ENCODE measurements at places on chromosomes 2 and 18.

DNA sequence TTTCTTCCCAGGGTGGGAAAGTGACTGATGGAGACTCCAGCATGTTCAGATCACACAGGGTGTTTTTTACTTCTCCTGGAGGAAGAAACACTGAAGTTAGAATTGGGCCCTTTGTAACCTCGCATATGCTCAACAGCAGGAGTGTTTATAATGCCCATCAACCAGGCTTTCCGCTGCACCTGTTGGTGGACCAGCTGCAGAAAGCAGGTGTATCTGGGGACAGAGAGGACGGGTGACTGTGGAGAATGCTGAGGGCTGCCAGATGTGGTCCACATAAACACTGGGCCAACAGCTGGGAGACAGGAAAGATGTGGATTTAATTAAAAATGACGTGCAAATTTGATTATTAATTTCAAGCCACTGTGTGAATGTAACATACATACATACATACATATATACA lies 335.5 kb upstream of the SPRED2 start:
- no peak for DNase-seq

- DNase-seq: no peak
These were observed 42.1 kb downstream of the MTCL1 start for GRCh38 chr18:8747440-8747937.

GRCh38 chr18:48300463-48300961 lies 108.7 kb downstream of the ZBTB7C start:
- DNase-seq: no peak

GRCh38 chr18:48792141-48792540 lies 158.6 kb downstream of the SMAD7 start:
- no peak for DNase-seq

DNA sequence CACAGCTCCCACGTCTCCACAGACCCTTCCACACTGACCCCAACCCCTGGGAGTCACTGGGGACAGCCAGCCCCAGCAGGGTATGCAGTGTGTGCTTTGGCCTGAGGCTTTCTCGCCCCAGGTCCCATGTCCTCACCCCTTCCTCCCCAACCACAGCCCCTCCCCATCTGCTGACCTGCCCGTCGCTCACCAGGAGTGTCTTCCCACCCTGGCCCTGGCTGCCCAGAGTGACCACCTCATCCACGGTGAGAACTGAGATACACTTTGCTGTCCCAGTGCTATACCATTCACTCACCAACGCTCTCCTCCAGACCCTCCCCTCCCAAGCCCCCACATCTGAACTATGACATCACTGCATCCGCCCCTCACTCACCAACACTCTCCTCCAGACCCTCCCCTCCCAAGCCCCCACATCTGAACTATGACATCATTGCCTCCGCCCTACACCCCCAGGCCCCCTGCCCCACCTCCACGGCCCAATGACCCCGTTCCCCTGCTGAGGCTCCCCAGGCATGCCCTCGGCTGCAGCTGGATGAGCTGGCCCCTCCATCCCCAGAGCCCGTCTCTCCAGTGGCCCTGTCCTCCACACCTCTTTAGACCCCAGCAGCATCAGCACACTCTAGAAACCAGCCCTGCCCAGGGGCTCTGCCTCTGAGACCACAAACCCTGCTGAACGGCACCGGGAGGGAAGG lies 55.2 kb downstream of the ANKMY1 start:
- DNase-seq: no peak

DNA sequence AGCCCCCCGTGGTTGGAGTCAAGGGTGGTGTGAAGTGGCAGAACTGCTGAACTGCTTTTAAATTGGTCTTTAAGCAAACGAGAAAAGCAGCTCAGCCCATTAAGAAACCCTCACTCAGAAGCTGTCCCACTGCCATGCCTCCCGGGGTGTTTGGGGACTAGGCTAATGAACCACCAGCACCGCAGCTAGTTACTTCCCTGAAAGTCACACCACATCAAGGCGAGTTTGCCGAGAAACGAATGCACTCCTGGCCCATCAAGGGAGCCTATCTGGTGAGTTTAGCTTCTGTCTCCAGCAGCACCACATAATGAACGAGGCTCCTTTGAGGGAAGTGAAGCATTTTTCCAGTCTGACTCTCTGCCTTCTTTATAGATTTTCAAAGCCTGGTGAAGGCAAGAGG lies 14.6 kb upstream of the ALK start:
- no peak for DNase-seq

- DNase-seq: no peak
These were observed 9.2 kb upstream of the KYNU start for GRCh38 chr2:142868229-142868762.

DNA sequence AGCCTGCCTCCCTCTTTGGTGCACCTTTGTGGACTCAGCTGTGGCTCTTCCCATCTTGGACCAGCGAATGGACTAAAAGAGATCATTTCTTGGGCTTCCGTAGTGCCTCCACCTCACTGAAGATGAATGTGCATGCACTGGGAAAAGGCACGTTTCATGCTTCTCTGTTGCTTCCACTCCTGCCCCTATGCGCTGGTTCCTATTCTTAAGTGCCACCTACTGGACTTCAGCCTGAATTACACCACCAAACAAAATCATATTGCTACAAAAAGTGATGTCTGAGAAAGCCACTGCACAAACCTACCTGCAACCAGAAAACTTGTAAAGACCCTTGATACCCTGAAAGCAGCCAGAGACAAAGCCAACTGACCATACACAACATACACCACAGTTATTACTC lies 695.6 kb downstream of the TSN start:
- no peak for DNase-seq

GRCh38 chr2:157743051-157743450 lies 114.4 kb upstream of the ACVR1C start:
- no peak for DNase-seq

DNA sequence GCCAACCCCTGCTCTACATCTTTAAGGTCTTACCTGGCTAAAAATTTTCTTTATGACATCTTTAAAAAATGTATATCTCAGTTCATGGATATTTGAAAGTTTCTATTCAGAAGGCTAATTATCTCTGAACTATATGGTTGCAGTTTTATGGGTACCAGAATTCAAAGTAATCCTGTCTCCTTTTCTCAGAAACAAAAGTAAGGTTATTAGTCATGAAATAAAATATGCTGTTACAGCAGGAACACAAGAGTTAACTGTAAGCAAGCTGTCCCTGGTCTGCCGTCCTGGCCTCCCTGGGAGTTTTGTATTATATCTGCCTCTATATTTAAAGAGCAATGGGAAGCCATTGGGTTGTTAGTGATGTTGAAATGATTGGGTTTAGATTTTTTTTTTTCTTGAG lies 34.0 kb downstream of the SLC4A1AP start:
- DNase-seq: no peak

DNA sequence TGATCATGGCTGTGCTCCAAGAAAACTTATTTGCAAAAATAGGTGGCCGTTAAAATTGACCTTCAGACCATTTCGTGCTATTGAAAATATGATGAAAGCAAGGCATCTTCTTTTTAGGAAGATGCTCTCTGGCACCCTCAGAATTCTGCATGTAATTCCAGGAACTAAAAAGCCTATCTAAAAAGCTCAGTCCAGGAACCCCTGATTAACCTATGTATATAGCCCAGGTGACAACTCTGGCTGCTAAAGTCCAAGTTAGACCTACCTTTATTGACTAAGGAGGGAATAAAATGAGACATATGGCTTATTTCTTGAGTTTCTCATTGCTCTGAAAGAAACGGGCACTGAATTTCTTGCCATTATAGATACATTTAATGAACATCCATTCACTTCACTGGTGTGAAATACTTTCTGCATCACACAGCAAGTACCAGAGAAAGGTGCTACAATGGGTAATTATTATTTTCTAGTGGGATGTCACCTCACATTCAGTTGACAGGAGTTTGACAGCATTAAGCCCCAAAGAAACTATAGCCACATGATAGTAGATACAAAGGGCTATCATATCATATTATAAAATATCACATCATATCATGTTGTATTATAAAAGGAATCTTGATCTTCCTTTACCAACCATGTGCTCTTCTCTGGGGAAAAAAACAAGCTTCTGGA lies 83.8 kb downstream of the EPHA4 start:
- no peak for DNase-seq

DNA sequence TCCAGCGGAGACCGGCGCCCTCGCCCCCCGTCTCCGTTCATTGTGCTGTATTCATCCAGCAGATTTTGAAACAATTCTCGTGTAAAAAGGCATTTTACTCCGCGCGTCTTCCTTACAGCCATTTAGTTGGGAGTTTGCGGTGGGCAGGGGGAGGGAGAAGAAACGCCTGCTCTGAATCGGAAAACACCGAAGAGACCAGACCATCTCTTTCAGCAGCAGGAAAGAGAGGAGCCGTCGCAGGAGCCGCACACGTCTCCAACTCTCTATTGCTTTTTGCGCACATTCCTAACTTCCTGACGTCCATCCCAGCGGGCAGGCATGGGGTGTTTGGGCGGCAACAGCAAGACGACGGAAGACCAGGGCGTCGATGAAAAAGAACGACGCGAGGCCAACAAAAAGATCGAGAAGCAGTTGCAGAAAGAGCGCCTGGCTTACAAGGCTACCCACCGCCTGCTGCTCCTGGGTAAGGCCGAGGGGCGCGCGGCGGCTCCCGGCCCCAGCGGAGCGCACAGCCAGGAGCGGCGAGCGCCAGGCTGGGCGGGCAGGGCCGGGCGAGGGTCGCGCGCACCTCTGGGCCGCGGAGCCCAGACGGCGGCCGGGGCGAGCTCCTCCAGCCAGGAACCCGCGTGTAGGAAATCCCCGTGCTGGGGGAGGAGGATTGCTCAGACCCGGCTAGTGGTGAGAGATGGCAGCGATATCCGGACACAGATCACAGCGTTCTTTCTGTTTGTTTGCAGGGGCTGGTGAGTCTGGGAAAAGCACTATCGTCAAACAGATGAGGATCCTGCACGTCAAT lies 63.2 kb downstream of the GNAL start:
- no peak for DNase-seq

- no peak for DNase-seq
These were observed 178.2 kb downstream of the LCLAT1 start for GRCh38 chr2:30625276-30625675.

DNA sequence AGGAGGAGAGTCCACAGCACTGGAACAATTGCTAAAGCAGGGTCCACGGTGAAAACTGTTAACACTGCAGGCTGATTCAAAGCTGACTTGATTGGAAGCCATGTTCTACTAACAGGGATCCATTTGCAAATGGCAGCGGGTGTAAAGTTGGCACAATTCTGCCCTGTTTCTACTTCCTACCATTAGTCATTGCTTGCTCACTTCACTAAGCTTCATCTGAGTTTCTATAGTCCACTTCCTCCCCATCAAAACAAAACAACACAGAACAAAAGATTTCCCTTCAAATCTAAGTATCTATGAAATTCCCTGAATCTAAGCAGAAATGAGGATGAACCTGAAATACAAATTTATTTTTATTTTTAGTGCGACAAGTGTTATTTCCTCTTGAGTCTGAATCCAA lies 187.4 kb upstream of the SOX11 start:
- DNase-seq: no peak

DNA sequence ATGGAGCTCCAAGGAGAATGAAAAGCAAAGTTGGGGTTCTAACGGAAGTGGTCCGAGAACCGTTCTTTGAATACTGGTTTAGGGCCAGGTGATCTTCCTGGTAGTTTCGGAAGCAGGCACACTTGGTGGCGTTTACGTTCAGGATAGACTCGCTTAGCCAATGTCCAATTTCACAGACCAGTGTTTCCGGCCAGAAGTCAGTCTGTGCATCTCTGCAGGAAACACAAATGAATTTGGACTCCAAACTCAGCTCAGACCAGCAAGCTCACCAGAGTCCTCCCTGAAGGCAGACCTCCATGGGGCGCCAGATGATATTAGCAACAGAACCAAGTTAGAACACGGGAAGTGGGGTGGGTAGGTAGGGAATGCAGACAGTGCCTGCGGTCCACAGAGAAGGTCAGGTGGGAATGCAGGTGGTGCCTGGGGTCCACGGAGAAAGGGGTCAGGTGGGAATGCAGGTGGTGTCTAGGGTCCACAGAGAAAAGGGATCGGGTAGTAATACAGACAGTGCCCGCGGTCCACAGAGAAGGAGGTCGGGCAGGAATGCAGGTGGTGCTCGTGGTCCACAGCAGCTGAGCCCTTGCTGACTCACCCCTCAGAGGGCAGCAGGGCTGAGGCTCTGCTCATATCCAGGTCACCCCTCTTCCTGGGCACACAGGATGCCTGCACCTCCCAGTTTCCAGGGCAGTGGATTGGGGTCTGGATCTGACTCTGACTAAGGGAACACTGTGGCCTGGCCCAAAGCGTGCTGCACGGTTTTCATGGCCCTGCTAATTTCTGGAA lies 169.0 kb downstream of the MYT1L start:
- no peak for DNase-seq

DNA sequence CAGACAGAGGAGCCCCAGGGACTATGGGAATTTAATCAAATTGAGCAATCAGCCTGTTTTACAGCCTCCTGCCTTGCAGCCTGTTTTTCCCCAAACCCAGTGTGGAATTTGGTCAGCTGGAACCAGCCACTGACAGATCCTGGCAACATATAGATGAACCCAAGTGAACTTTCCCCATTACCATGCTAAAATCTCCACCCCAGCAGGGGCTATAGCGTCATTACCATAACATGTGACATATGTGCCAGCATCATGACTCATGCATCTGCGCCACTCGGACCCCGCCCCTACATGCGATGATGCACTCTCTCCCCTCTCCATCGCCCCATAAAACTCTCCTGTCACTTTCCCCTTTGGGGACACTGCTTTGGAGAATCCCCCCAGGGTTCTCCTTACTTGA lies 17.3 kb upstream of the FEZ2 start:
- DNase-seq: no peak

- DNase-seq: no peak
These were observed 2156.0 kb upstream of the PIK3C3 start for GRCh38 chr18:39799006-39799405.

DNA sequence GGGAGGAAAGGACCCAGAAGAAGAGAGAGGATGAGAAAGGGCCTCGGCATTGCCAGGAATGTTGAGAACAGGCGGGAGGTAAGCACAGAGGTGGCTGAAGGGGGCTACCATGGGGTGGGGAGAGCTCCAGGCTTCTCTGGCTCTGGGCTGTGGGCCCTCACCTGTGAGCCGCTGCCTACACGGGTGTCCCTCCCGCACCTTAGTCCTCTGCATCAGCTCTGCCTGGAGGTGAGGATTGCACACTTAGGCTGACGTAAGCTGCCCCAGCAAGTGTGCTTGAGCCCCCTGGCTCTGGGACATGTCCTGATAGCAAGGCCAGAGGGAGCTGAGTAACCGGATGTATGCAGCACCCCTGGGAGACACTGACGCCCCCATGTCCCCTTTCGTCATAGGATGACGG lies 33.9 kb downstream of the TMEM18 start:
- DNase-seq: no peak

DNA sequence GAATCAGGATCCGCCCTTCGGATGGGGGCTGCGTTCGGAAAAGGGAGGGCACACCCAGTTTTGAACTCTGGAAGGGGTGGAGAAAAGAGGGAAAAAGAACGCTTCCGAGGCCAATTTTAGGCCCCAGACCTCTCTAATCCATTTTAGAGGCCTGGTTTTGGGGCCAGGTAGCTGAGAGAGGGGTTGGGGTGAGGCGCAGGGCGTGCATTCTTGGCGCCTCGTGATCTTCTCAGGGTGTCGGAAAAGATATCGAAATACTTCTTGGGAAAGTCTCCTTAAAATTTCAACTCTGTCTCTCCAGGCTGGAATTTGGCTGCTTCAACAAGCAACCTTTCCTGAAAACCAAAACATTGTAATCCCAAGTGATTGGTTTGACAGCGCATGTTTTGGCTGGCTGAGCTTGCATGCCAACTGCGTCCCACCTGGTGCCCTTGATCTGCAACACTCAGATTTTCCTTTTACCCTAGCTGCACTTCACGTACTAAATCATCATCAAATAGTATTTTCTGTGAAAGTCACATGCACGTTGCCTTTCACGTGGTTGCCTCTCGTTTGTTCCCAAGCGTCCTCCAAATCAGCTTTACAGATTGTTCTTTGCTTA lies 864 bp upstream of the XPO1 start:
- DNase-seq: peak; percentile 19

GRCh38 chr2:35114765-35115164 lies 1240.8 kb upstream of the CRIM1 start:
- DNase-seq: no peak
